ENCODE measurements at places on chromosomes 11 and 22.

DNA sequence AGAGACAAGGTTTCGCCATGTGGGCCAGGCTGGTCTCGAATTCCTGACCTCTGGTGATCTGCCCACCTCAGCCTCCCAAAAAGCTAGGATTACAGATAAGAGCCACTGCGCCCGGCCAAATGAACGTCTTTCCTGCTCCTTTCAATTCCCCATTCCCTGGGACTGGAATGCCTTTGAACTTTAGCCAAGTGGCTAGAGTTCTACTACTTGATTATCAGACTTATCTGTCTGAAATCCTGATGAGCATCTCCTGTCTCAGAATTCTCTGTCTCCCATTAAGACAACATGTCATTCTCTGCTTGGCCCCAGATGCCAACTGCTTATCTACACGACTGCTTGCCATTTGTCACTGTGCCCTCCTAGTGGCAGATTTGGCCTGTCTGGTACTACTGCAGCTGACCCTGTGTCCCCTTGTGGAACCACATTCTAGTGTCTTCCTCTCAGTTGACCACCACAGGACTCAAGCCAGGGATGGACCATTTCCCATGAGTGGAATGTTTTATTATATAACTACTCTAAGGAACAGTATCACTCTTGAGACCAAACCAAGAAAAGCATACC is 33.1 kb upstream of the IPO7 start:
- DNase-seq, result no peak

- DNase-seq, result no peak
Observed at GRCh38 chr11:21622995-21623394, 569.9 kb upstream of the ANO5 start.

DNA sequence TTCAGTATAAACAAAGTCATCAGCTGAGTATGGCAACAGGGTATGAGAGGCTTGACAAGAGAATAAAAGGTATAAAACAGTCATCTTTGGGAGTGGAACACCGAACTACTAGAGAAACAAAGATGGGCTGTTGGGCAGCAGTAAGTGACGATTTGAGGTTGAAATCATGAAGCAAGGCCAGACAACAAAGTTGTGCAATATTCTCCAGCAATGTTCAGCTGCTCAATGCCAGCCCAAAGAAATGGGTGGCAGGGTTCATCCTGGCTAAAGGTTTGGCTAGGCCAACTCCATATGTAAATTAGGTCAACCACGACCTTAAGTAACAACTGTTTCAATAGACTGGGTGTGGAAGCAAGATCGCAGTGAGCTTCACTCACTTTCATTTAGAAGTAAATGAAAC is 6.2 kb downstream of the APIP start:
- DNase-seq, result no peak

DNA sequence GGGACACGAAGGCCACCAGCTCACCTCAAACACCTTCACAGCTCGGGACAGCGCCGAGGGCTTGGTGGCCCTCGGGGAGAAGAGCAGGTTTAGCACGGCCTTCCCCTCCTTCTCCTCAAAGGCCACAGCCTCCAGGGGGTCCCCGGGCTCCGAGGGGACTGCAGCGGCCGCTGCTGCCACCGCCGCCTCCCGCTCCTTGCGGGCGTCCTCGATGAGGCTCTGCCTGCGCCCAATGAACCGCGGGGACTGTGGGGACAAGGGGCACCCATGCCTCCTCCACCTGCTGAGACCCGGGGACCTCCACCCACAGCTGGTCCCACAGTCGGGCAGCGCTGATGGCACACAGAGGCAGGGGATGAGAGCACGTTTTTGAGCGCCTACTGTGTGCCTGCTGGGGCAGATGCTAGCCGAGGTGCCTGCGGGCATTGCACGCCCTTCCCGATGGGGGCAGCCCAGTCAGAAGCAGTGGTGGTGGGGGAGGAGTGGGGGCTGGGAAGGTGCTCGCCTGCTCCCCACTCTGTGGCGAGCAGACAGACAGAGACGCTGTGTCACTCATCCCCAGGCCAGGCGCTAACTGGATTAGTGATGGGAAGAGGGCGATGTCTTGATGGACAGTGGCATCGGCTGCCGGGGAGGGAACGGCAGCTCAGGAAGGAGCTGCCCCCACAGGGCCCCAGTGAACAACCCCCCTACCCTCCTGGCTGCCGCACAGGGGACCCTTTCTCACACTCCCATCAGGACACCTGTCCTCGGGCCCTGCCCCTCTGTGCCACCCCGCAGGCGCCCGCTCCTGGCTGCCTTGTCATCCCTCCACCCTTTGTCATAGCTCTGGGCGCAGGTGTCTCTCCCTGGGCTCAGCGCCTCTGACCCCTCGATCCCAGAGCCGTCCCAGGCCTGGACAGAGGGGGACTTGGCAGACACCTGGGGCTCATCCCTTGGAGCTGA is 1.7 kb downstream of the TH start:
- DNase-seq, result no peak

- peak; percentile 12 for DNase-seq
Observed at GRCh38 chr11:82004537-82005213, 729.0 kb downstream of the FAM181B start.

- no peak for DNase-seq
Observed at GRCh38 chr11:120011836-120012235, 126.1 kb downstream of the TRIM29 start.

GRCh38 chr22:48321986-48322545 is 1505.6 kb downstream of the BRD1 start:
- DNase-seq, result no peak

DNA sequence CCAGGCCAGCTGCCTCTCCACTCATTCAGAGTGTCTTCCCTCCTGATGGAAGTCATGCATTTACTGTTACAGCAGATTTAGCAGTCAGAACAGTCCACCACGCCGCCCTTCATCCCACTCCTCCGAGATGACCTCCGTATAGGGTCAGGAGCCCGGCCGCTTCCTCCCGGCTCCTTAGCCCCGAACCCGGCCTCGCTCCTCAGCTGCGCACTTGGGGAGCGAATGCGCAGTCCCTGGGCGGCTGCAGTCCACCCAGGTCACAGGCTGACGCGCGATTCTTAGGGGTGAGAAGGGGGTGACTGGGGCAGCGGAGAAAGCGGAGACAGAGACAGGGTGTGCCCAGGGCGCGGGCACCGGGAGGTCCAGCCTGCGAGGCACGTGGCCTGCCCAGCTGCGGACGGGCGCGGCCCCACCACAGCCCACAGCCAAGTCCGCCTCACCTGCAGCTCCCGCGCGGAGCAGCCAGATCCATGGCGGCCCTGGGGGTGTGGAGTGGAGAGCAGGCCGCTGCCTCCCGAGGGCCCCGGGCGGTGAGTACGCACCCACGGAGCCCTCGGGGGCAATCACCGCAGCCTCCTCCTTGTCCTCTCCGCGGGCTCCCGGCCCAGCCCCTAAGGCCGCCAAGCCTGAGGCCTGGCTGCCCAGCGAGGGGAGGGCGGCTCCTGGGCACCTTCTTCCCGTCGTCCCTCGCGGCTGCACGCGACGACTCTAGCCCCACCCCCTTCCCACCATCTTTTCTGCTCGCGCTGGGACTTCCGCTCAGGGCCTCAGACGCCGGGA is 286.6 kb downstream of the BRD1 start:
- DNase-seq, result no peak

DNA sequence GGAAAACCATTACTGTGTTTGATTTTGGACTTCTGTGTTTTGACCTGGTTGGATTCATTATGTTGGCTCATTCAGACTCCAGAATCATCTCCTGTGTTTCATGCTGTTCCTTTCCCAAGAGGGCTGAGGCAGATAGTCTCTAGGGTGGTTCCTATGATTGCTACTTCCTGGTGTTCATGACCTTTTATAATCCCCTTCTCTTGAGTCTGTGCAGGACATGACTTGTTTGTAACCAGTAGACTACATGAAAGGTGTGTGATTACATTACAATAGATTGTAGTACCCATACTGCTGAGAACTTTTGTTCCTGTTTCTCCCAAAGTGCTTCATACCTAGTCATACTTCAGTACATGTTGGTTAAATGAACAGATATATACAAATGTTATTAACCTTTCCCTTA is 700.6 kb downstream of the METTL15 start:
- no peak for DNase-seq

GRCh38 chr11:86891036-86891435 is 64.2 kb downstream of the FZD4 start:
- DNase-seq, result no peak

DNA sequence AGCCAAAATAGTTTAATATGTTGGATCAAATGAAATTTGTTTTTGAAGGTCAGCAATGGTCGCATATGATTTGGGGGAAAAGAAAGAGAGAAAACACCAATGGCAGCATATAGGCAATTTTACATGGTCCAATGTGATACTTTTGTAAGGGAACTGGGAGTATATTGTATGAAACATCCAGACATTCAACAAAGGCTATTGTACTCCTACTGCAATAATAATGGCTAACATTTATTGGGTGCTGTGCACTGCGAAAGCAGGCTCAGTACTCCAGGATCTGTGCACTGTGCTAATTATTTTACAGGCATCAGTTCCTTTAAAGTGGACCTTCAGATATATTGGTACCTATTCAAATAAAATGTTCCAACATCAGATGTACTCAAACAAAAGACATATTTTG is 5.9 kb upstream of the OR10V1 start:
- no peak for DNase-seq

DNA sequence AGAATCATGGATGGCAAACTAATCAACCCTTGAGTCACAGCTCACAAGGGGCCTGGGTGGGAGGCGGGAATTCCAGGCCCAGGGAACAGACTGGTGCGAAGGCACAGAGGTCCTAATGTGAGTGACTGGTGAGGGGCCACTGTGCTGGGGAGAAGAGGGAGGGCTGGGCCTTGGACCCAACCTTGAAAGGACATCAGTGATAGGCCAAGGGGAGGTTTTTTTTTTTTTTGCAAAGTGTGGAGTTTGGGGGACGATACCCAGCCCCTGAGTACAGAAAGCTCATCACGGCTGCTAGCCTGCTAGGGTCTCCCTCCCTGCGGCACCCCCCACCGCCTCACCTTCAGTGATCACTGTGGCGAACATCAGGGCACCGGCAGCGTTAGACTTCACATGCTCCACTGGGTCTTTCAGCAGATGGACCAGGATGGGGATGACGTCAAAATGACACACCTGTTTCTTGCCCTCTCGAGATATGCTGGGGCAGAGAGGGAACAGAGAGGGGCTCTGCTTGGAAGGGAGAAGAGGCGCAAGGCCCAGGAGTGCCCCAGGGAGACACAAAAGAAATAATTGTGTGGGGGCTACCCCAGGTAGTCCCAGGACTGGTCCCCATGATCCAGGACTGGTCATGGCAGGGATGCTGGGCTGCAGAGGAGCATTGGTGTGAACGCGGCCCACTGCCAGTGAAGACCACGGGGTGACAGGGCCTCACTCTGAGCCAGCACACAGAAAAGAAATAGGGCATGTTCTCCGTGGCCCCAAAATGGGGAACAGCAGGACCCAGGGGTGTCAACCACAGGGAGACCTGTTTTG is 8.6 kb upstream of the GNAZ start:
- no peak for DNase-seq

DNA sequence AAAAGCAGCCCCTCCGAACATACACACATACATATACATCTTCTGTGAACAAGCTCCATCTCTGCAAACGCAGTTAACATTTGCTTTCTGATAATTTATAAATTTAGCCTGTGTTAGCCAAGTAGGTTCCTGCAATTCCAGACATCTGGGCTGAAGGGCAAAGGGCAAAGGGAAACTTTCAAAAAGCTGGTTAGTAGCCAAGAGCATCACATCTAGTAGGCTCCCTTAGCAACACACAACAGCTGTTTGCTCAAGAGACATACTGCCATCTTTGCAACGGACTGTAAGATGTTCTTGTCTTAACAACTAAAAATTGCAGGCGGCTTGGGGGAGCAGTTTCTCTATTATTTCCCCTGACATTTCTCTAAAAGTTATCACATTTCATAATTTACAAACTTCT is 134.9 kb downstream of the RBFOX2 start:
- DNase-seq, result no peak

DNA sequence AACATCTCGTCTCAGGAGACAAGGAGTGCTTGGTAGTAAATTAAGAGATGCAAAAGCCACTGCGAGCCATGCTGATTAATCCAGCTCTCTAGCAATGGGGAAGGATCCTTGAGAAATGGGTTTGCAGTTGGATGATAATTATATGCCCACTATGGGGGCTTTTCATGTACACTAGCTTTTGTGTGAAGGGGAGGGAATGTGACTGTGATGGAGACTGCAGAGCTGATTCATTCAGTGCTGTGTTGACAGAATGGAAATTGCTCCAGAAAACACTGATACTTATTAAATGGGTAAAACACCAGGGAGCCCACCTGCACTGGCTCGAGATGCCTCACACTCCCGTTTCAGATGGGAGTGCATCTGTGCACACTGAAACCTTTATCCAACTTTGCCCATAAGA is 37.0 kb upstream of the KIRREL3 start:
- no peak for DNase-seq

DNA sequence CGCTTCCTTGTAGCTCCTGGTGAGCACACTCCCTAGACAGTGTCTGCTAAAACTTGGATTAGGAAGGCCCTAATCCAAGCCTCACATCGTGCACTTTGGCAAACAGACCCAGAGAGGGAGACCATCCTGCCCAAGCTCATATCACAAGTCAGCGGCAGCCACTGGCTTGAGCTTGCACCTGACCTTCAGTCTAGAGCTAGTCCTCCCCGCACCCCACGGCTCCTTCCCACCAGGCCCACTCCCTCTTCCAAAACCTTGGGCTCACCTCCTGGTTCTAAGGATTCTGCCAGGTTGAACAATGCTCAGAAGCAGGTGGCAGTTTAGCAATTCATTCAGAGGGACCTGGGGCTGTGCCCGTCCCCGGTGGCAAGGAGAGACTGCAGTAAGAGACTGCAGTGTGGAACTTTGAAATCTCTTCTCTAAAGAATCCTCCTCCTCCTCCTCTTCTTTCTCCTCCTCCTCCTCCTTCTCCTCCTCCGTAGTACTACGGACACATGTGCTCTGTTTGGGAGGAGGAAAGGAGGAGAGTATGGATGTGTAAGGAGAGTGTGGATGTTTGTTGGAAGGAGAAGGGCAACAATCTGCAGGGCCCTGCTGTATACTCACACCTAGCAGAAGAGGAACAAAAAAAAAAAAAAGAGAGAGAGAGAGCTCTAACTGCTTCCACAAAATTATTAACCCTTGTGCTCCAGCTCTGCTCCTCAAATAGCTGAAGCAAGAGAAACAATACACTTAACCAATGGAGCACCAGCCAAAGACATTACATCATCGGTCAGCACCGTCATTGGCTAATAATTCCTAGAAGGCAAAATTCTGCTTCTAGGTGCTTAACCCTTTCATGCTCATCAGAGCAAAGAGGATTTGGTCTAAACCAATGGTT is 6.0 kb downstream of the SYN3 start:
- DNase-seq, result no peak

- DNase-seq, result no peak
Observed at GRCh38 chr22:30435674-30436126, 10.1 kb downstream of the MTFP1 start.
